ENCODE measurements at places on chromosomes 2 and 18. TPM values are rescaled to one million over a fixed set of nuclear protein-coding genes. Genes with fewer than 3 reads are reported as not detected.

CFAP221 gene
- 1.1 TPM for total RNA-seq

TGFA gene
- total RNA-seq = 0.93 TPM

VWA3B gene
- not detected for total RNA-seq

CCDC178 gene
- 1.2 TPM for total RNA-seq

SERPINB3 gene
- total RNA-seq = not detected

RTN4 gene
- 759 TPM for total RNA-seq

OXER1 gene
- not detected for total RNA-seq

PLGLB1 gene
- 1.3 TPM for total RNA-seq

NAT8 gene
- total RNA-seq = not detected

ZNF804A gene
- 0.82 TPM for total RNA-seq

IL1R2 gene
- total RNA-seq = not detected

SEPTIN2 gene
- 458 TPM for total RNA-seq

ZNF396 gene
- 0.53 TPM for total RNA-seq

SMARCAL1 gene
- total RNA-seq = 36.4 TPM

GALNT5 gene
- 0.48 TPM for total RNA-seq

CABYR gene
- 3.0 TPM for total RNA-seq

ATP6V1B1 gene
- not detected for total RNA-seq

DAPL1 gene
- total RNA-seq = not detected

RESP18 gene
- not detected for total RNA-seq

TMEM178A gene
- 1.9 TPM for total RNA-seq

MOGAT1 gene
- not detected for total RNA-seq

PROKR1 gene
- total RNA-seq = not detected

PAX8 gene
- total RNA-seq = 30.2 TPM

SMAD4 gene
- 90.7 TPM for total RNA-seq

TFCP2L1 gene
- total RNA-seq = not detected

BCL2 gene
- total RNA-seq = 2.2 TPM

KLHL41 gene
- total RNA-seq = 0.87 TPM

PLEKHA3 gene
- total RNA-seq = 8.4 TPM

TYMS gene
- 37.0 TPM for total RNA-seq

SPIRE1 gene
- total RNA-seq = 23.0 TPM

CCDC88A gene
- 45.7 TPM for total RNA-seq

PTPRN gene
- total RNA-seq = 0.47 TPM

KCNE4 gene
- 1.2 TPM for total RNA-seq

GLI2 gene
- total RNA-seq = 1.7 TPM

MLPH gene
- total RNA-seq = 27.2 TPM

DYSF gene
- 300 TPM for total RNA-seq

CREG2 gene
- 31.7 TPM for total RNA-seq

ASPRV1 gene
- 0.64 TPM for total RNA-seq

FABP1 gene
- total RNA-seq = not detected

TMEM247 gene
- not detected for total RNA-seq

FOXD4L1 gene
- not detected for total RNA-seq

AGPS gene
- total RNA-seq = 53.9 TPM

LONRF2 gene
- total RNA-seq = 0.19 TPM

CYP1B1 gene
- 6.4 TPM for total RNA-seq

COL4A4 gene
- under 0.01 TPM for total RNA-seq

DSC2 gene
- 0.64 TPM for total RNA-seq

UGT1A9 gene
- total RNA-seq = not detected

FIGN gene
- total RNA-seq = 4.7 TPM

Measured in glomerular endothelial cell (primary cell).